ENCODE measurements at places on chromosomes 12 and 14.
A peak's percentile ranks its signal among the peaks of the same experiment; 100 is the strongest.

DNA sequence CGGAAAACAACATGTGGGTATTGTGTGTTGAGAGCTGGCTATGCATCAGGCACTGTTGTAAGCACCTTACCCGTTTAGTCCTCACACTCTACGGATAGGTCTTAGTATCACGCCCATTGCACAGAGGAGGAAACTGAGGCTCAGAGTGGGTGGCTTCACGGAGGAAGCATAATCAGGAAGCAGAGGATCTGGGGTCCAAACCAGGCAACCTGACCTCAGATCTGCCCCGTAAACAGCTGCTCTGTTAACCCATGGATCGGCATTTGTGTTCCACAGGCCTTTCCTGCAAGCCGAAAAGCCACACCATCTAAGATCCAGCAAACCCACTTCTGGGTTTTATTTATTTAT, 107.9 kb downstream of the SCARB1 start:
- no peak for DNase-seq

GRCh38 chr14:104328607-104329006, 190.2 kb downstream of the KIF26A start:
- DNase-seq = no peak

GRCh38 chr14:65824285-65824977, 411.9 kb downstream of the FUT8 start:
- peak; percentile 70 for DNase-seq

DNA sequence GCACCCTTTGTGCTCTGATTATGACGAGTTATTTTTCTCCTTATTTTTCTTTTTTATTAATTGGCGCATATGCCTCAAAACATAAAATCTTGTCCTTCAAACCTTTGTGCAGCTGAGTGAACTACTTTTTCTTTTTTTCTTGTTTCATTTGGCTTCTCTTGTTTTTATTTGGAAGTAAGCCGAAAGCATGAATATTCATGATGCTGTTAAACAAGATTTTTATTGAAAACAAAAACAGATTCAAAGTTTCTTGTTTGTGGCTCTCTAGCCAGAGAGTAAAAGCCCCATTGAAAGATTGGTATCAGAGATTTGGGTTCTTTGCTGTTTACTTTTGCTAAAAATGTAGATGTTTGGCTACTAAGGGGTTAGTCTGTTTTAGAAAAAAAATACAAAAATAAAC, 183.8 kb downstream of the TMEM132C start:
- no peak for DNase-seq

GRCh38 chr12:122040579-122041386, 19.1 kb downstream of the BCL7A start:
- no peak for DNase-seq

GRCh38 chr14:64605926-64606685, 56.3 kb downstream of the PPP1R36 start:
- DNase-seq = no peak

GRCh38 chr12:45244561-45245343, 28.9 kb downstream of the ANO6 start:
- DNase-seq = no peak

All from NCI-H524 (cell line).